NCI-H187 (cell line): ENCODE measurements at places on chromosomes 5 and 9.

GRCh38 chr9:129620669-129621295 is at the start of gene C9orf50:
TSS of gene C9orf50 (minus strand) at chr9:129621101. CDS start at chr9:129620574, 527 bp downstream.
- no peak for DNase-seq

DNA sequence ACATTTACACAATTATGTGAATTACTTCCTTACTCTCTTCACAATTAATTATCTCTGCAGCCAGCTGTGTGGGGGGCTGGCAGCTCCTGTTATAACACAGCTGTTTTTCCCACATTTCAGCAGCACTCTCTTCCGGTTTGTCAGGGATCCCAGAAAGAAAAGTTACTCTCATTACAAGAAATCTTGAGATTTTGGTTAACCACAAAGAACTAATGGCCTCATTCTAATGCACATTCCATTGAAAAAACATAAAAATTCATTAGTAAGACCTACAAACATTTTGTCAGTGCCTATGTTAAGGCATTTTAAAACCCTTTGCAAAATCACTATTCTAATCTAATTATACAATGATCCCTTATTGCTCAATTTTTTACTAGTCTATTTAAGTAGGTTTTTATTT is 64.1 kb downstream of the PDE4D start:
- no peak for DNase-seq

- DNase-seq = no peak
Measured at GRCh38 chr9:89530726-89531125, 32.8 kb upstream of the SEMA4D start.

GRCh38 chr5:147340941-147341340 is 106.1 kb downstream of the STK32A start:
- no peak for DNase-seq

DNA sequence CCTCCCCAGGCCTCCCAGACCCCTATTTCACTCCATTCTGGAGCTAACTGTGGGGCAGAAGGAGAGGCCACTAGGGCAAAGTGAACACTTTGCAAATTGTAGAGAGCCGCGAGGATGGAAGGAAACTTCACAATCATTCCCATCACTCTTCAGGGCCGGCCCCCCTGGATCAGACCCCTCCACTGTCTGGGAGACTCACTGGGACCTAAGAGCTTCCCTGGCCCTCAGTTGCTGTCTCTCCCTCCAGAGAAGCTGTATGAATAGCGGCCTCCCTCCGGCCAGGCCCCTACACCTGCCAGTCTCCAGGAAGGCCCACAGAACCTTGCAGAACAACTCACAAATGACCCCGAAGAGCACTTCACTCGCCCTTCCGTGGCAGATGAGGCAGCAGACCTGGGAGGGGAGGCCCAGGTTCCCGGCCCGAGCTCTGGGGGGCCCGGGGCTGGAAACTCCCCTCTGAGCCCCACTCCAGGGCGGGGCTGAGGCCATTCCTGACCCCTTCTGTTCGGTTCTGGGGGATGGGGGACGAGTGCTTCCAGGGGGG is 141.9 kb upstream of the IER5L start:
- DNase-seq = no peak

DNA sequence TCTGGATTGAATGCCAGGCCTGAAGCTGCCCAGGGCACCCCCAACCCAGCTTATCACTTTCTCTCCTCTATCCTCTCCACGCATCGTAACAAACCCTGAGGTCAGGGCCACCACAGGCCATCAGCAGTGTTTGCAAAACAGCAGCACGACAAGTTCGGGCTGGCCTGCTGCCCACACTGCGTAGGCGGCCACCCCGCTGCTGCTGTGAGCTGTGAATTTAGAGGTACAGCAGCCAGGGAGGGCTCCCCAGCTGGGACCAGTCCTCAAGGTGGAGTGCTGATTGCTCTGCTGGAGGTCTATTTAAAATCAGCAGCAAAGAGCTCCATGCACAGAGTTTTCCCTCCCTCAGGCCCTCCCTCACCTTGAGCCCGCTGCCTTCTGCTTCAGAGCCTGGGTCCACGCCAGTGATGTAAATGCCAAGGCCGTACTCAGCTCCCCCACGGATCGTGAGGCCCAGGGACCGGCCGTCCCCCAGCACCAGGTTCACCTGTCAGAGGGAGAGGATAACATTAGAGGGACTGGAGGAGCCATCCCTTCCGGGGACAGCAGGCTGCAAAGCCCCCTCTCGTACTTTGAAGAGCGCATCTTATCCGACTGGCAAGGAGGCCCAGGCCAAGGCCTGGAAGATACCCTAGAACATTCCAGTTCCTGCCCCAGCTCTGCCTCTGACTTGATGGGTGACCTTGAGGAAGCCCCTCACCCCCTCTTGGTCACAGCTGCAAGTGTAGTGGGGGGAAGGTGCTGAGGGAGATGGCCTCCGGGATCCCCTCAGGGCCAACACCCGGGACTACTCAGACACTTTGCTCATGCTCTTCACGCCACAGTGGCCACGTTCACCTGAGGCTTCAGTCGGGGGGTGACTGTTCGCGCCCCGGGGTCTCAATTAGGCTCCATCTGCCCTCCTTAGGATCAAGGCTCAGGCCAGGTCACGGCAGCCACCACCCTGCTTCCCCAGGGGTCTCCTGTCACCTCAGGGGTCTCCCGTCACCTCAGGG is 39.1 kb downstream of the WHRN start:
- no peak for DNase-seq

DNA sequence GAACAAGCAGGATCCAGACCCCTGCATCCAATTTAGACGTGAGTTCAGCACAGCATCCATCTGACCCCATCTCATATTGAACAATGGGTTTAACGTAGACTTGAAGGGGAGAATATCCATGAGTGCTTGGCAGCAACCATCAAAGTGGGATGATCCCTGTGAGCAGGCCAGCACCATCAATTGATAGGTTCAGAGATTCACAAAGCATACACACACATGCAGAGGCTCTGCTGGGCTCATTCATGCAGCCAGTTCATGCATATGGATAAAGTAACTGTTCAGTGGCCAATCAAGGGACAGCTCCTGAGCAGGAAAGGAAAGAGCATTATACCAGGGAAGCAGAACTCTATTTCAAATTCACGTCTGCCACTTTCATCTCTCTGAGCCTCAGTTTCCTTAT is 24.8 kb upstream of the CPEB4 start:
- no peak for DNase-seq

GRCh38 chr5:103133231-103133630 is 13.1 kb downstream of the PPIP5K2 start:
- DNase-seq = no peak

- DNase-seq = no peak
Measured at GRCh38 chr9:77512876-77513275, 135.2 kb downstream of the GNA14 start.

- no peak for DNase-seq
Measured at GRCh38 chr5:118968406-118968911, 19.9 kb downstream of the DTWD2 start.

DNA sequence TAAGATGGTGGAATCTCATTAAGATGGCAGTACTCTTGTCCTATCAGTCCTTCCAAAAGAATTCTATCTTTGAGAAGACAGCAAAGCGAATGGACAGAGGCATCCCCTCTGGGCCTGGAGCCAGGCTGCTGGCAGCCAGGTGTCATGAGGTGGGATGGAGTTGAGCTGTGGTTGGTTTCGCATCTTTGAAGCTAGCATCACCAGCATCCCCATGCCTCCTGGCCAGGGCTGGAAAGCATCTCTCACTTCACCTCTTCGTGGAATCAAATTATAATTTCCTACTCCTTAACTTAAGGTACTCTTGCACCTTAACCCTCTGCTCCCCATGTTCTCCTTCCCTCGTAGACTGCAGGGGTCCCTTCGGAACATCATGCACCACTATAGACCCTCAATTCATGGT is 248.3 kb downstream of the GADD45G start:
- no peak for DNase-seq

DNA sequence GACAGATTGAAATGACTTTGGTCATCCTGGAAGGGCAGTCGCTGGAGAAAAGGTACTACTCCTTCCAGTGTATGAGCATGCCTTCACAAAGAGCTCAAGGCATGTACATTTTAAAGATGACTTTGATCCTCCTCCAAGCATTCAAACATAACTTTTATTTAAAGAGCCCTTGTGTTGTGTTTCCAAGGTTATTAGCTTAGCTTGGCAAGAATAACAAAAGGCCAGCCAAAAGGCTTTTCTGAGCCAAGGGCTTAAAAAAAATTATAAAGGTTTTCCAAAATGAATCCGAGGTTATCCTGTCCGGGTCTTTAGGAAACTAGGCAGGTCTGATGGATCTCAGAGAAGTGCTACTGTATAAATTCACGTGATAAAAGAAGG is 71.0 kb upstream of the PLPP6 start:
- no peak for DNase-seq
